Dermis microvascular lymphatic vessel endothelial cell (primary cell): ENCODE measurements at places on chromosomes 12 and 14.
A peak's percentile ranks its signal among the peaks of the same experiment; 100 is the strongest.

- DNase-seq, result no peak
These were observed 48.6 kb downstream of the VEZT start for GRCh38 chr12:95266254-95266653.

GRCh38 chr12:88577537-88577936 lies 2.7 kb downstream of the KITLG start:
- peak; percentile 39 for DNase-seq

DNA sequence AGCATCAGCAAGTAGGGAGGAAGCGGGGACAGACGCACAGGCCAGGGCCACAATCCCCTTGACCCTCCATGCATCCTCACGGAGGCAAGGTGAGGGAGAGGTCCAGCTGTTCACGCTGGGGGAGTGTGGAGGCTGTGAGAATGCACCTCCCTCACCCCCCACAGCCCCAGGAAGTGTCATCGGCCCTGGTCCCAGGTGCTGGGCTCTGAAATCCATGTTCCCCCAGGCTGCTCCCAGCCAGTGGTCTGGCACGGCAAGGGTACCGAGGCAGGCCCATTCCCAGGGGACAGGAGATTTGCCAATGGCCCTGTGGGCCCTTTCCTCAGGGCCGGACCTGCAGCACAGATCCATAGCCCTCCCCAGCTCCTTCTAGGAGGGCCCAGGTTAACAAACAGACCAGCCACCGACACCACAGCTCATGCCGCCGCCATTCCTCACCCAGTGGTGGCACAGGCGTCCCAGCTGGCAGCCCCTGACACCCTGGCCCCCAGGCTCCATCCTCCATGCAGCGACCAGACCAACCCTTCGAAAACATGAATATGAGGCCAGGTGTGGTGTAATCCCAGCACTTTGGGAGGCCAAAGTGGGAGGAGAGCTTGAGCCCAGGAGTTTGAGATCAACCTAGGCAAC lies 21.9 kb upstream of the EIF5 start:
- DNase-seq, result no peak

DNA sequence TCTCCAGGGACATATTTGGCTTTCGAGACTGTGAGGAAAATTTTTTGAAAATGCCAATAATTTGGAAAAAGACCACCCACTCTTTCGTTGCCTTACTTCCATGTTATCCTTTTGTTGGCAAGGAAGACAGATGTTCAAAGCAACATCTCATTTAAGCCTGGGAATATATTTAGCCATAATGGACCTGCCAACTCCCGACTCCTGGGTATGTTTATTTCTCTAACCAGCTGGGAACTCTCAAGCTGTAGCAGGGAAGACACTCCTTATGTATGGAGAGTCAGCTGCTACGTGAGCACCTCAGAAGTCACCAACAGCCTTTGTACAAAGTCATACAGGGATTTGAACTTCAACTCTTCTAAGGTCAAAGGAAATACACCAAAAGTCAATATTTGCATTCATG lies 96.5 kb upstream of the DAAM1 start:
- no peak for DNase-seq

- DNase-seq, result peak; percentile 64
These were observed 63.4 kb downstream of the ITPR2 start for GRCh38 chr12:26769611-26770010.

- no peak for DNase-seq
These were observed 225.5 kb downstream of the CCDC91 start for GRCh38 chr12:28415755-28416154.

GRCh38 chr12:57099766-57100165 lies 10.9 kb downstream of the NAB2 start:
- DNase-seq, result no peak
